IPS DF 19.7 (cell line): ENCODE measurements at places on chromosomes 13 and 19.
A peak's percentile ranks its signal among the peaks of the same experiment; 100 is the strongest.

GRCh38 chr19:14113762-14114414, 3.7 kb downstream of the PRKACA start:
- no peak for DNase-seq

DNA sequence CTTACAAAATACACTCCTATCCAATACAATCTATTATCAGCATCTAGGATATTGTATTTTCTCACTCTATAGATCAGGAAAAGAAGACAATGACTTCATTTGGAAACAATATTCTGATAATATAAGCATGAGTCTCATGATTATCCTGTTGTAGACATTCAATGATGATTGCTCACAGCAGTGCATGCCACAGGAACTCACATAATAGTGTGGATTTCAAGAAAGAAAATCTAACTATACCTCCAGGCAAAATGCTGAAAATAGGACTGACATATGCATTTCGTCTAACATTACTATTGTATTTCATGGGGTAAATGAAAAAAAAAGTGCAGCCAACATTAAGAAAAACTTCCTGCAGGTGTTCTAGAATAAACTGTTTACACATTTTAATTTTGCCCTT, 122.6 kb downstream of the POSTN start:
- DNase-seq = no peak

DNA sequence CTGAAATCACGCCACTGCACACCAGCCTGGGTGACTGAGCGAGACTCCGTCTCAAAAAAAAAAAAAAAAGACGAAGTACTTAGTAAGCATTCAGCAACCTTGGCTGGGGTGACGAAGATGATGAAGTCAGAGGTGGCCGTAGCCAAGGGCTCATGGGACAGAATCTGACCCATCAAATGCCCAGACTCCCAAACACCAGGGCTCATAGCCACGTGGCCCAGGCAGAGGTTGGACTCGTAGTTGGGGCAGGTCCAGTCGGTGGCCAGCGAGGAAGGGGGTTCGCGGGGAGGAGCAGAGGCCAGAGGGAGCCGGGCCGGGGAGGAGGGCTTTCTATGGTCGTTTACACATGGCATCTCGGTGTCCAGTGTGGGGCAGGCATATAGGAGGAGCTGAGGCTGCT, 52.1 kb upstream of the EHD2 start:
- DNase-seq = no peak

DNA sequence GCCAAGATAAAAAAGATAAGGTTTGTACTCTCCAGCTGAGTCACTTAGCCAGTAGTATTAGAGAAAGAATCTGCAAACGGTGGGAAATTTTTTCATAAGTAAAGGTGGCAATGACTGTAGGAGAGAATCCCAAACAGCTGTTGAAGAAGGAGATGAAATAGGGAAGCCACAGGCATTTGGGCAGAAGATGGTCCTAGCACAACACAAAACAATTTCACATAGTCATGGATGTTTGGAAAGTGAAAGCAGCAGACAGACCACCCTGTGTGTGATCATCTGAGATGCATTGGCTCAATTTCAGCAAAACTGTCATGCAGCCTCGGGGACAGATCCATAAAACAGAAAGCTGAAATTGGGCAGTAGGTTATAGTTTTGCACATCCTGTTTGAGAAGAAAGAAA, 2832.4 kb downstream of the PCDH9 start:
- no peak for DNase-seq

DNA sequence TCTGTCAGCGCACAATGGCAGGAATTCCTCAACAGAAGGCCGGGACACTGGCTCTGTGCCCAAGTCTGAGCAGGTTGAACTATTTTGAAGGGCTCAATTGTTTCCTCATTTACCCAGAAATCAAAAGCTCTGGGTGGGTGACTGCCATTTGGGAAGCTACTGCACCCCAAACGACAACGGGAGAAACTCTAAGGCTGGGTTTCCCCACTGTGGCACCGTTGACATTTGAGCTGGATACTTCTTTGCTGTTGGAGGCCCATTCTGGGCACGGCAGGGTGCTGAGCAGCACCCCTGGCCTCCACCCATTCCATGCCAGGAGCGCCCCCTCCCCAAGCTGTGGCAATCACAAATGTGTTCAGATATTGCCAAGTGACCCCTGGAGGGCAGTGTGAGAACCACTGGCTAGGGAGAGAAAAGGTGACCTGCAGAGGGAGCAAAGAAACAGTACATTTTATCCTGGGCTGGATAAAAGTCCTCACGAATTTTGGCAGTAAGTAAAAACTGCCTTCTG, 62.5 kb downstream of the RFX2 start:
- DNase-seq = peak; percentile 45

DNA sequence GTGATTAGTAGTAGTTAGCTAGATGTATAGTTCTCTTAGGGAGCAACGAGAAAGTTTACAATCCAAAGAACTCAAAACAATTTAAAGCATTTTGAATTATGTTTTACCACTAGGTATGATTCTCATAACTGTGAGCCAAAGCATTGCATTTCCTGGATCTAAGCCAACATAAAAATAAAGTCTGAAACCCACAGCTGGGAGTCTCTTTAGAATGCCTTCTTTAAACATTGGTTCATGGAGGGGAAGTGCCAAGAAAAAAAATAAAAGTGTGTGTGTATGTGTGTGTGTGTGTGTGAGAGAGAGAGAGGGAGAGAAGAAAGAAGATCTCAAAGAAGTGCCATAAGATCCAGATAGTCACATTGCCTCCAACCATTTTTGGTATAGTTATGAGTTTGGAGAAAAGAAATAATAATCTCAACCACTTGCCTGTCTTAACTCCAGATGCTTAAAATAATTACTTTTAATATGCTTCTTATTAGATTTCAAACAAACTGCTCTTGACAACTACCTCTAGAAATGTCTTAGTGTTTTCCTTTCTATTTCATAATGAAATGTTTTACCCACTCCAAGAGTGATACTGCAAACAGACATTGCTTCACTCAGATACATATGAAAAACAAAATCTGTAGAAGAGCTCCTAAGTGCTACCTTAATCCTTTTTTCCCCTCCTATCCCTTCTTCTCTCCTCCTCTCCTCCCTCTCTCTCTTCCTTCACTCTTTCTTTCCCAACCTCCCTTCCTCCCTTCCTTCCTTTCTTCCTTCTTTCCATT, 554.1 kb downstream of the KCTD12 start:
- DNase-seq = no peak

GRCh38 chr13:101452519-101453485, at the start of gene ITGBL1:
Gene ITGBL1, plus strand, starts transcription at chr13:101452675. Its CDS starts 159 bp downstream, at chr13:101452834.
- no peak for DNase-seq
